ENCODE measurements at places on chromosomes 7 and 10.

- DNase-seq: no peak
Measured at GRCh38 chr7:2651336-2651735, 19.6 kb downstream of the TTYH3 start.

DNA sequence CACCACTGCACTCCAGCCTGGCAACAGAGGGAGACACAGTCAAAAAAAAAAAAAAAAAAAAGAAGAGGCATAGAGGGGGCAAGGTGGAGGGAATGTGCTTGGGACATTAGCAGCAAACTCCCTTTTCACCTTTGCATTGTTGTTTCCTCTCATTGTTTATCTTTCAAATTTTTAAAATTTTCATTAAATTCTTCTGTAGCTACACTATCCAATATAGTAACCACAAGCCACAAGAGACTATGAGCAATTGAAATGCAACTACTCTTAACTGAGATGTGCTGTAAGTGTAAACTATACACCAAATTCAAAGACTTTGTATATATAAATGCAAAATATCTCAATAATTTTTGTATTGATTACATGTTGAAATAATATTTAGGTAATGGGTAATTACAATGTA, 43.4 kb downstream of the EBLN1 start:
- no peak for DNase-seq

DNA sequence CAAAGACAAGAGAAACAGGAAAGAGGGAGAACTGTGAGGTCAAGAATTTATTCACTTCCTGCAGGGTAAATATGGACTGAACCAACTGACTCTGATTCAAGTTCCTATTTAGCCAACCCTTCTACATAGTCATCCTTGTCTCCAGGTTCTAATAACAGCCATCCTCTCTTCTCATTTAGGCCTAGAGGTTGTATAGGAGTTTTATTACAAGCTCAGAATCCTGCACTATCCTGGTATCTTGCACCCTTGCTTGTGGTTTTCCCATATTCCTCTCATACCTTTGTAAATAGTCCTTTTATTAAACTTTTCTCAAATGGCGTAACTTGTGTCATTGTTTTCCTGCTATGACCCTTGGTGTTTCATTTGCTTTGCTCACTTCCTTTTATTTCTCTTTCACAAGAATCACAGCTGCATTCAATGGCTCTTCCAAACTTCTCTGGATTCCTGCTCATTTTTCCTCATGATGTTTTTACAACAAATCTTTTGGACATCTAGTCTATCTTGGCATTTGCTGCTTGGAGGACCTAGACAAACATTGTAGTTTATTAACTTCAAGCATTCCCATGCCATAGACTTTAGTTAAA, 12.4 kb upstream of the OR2A5 start:
- DNase-seq: no peak

GRCh38 chr10:67735430-67735829, 39.4 kb upstream of the CTNNA3 start:
- DNase-seq: no peak

- no peak for DNase-seq
Measured at GRCh38 chr7:137886281-137886680, 39.5 kb upstream of the DGKI start.

GRCh38 chr10:93580828-93581227, 14.4 kb downstream of the FFAR4 start:
- no peak for DNase-seq

DNA sequence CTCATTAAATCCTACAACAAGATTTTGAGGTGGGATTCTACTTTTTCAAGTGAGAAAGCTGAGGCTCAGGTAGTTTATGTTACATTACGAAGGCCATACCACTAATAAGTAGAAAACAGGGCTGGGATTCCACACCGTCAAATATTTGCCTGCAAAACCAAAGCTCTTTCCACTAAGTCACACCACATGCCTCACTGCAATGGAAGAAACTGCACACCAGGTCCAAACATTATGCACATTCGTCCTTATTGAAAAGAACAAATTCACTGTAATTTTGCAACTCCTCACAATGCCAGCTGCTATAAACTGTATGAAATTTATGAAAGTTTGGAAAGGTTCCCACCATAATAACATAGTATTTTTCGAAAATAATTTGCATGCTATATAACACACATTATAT, 66.5 kb downstream of the DGKB start:
- DNase-seq: no peak

- DNase-seq: no peak
Measured at GRCh38 chr10:26090762-26091161, 125.8 kb upstream of the GAD2 start.

GRCh38 chr10:3932597-3933375, 147.8 kb upstream of the KLF6 start:
- DNase-seq: no peak

- no peak for DNase-seq
Measured at GRCh38 chr10:33022691-33023090, 64.7 kb upstream of the ITGB1 start.

DNA sequence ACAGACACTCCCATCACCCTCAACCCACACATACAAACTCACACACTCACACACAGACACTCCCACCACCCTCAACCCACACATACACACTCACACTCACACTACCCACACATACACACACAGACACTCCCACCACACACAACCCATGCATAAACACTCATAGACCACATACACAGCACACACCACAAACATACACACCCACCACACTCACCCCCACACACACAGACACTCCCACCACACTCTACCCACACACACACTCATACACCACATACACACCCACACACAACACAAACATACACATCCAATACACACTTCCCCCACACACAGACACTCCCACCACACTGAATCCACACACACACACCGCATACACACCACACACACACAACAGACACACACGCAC, 521.2 kb downstream of the TCERG1L start:
- DNase-seq: no peak

DNA sequence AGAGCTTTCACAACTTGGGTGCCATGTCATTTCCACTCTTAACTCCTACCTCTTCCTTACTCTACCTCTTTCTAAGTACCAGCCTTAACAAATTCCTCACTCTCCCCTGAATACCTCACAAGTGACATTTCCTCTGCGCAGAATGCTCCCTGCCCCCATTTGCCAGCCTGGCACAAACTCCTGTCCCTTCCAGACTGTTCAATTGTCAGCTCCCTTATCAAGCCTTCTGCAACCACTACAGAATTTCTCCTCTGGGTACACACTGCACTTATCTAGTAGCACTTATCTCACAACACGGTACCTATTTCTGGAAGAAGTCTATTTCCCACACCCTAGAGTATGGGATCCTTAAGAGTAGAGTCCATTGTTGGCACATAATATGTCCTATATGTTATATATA, 39.1 kb upstream of the ANAPC16 start:
- no peak for DNase-seq

- DNase-seq: no peak
Measured at GRCh38 chr7:123612024-123612423, 10.4 kb downstream of the ASB15 start.

DNA sequence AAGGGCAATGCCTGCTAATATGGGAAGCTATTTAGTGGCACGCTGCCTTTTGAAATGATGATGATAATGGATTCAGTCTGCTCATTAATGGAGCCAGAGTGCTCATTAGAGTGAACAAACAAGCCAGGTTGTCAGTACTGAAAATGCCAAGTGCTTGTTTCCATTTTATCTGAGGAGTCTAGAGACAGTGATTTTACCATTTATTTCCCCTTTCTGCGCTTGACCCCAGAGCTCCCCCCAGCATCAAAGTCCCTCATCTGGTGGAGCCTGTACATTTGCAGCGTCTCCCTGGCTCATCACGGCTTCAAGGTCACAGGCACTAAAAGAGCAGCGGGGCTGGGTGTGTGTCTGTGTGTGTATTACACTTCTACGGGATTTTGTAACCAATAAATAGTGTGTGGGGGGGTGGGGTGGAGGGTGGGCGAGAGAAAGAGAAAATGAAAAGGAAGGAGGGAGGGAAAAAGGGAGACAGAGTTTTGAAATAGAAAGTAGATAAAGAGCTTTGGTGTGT, 553.8 kb downstream of the TFEC start:
- no peak for DNase-seq

- no peak for DNase-seq
Measured at GRCh38 chr7:25543210-25543609, 314.9 kb upstream of the NPVF start.

GRCh38 chr10:12201543-12201942, 5.6 kb downstream of the CDC123 start:
- no peak for DNase-seq

- DNase-seq: no peak
Measured at GRCh38 chr7:69817121-69817520, 218.8 kb downstream of the AUTS2 start.

GRCh38 chr10:69045441-69046300, 42.2 kb upstream of the SRGN start:
- peak; percentile 37 for DNase-seq

DNA sequence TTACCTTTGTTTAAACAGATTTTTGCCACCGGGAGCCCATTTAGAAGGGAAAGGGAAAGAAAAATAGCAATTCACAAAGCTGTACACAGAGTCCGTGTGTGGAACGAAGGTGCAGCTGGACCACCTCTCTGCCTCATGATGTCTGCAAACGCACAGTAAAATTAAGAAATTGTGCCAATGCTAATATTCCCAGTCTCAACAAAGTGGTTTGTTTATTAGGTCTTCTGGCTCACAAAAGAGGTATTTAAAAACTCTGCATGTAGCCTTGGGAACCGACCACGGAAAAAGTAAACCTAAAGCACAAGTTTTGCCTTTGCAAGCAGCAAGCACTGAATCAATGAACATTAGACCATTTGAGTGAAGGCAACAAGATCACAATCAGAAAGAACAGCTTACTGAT, 57.7 kb downstream of the CREB3L2 start:
- DNase-seq: no peak

- no peak for DNase-seq
Measured at GRCh38 chr7:44063547-44063893, 1.8 kb downstream of the PGAM2 start.

- DNase-seq: no peak
Measured at GRCh38 chr7:57867884-57868701, 418.1 kb downstream of the ZNF716 start.

DNA sequence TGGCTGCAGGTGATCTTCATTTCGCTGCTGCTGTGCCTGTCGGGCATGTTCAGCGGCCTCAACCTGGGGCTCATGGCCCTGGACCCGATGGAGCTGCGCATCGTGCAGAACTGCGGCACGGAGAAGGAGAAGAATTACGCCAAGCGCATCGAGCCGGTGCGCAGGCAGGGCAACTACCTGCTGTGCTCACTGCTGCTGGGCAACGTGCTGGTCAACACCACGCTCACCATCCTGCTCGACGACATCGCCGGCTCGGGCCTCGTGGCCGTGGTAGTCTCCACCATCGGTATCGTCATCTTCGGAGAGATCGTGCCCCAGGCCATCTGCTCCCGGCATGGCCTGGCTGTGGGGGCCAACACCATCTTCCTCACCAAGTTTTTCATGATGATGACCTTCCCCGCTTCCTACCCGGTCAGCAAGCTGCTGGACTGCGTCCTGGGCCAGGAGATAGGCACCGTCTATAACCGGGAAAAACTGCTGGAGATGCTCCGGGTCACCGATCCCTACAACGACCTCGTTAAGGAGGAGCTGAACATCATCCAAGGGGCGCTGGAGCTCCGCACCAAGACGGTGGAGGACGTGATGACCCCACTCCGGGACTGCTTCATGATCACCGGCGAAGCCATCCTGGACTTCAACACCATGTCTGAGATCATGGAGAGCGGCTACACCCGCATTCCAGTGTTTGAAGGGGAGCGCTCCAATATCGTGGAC, 1.3 kb downstream of the CNNM2 start:
- no peak for DNase-seq

DNA sequence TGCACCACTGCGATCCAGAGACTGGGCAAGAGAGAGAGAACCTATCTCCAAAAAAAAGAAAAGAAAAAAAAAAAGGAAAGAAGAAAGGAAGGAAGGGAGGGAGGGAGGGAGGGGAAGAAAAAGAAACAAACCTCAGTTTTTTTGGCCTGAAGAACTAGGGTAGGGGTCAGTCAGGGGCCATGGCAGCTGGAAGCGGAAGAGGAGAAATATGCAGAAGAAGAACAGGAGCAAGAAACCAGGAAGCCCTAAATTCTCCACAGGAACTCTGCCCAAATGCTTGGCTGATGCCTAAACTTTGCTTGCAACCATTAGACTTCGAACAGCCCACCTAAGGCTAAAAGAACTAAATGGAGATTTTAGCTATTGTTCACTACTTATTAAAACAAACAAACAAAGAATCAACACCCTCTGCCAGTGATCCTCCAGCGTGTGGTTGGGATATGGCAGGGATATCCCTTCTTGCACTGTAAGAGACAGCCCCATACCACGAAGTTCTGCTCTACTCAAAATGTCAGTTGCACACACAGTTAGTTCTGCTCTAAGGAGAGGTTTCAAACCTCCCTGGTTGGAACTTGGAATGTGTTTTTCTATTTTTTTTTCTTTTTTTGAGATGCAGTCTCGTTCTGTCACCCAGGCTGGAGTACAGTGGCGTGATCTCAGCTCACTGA, 139.5 kb downstream of the FAM107B start:
- no peak for DNase-seq

DNA sequence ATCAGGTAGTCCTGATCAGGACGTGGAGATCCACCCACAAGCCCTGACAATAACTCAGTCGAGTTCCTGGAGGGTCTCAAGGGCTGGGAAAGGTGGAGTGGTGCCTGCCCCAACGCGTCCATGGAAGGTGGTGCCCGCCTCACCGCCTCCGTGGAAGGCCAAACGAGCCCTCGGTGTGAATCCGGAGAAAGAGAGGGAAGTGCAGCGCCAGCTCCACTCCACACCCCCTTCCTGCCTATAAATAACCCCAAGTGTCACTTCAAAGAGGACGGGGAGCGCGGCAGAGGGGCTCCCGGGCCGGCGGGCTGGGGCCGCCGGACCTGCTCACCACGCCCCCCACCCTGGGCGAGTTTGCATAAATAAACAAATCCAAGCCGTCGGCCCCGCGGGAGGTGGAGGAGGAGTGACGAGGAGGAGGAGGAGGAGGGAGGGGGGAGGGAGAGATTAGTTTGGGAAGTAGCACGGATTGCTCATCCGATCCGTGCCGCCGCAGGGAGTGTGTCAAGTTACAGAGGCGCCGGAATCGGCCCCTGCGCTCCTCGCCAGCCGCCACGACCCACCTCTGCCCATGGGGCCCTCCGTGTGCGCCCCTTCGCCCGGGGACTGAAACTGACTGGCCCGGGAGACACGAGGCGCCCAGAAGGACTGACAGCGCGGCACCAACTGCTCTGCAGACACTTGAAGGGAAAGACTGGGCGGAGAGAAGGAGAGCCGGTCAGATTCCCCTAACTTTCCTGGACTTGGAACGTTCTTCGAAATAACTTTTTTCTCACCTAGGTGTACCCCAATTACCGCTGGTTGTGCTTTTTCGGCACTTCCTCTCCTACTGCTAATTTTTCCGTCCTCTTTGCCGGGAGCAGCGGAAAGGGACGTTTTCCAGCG, at the start of gene COL13A1:
TSS of gene COL13A1 (plus strand) at position 473 of the 882 bp plus-strand sequence. CDS start 518 bp downstream, outside the sequence.
- DNase-seq: no peak

- peak; percentile 48 for DNase-seq
Measured at GRCh38 chr10:100827819-100828737, 82.7 kb downstream of the PAX2 start.
